Glomerular endothelial cell (primary cell): ENCODE measurements at places on chromosomes 11 and 22. TPM values are rescaled to one million over a fixed set of nuclear protein-coding genes. Genes with fewer than 3 reads are reported as not detected.

GAL gene
- total RNA-seq, result 2.8 and 4.5 TPM in 2 replicates

PRDX5 gene
- 305 and 480 TPM in 2 replicates for total RNA-seq

MS4A6A gene
- total RNA-seq, result 2.9 and 7.5 TPM in 2 replicates

XKR3 gene
- not detected in 2 replicates for total RNA-seq

TTC36 gene
- 2.5 and 2.6 TPM in 2 replicates for total RNA-seq

APOL2 gene
- 87.6 and 89.2 TPM in 2 replicates for total RNA-seq

APOL4 gene
- total RNA-seq, result 2.7 and 2.9 TPM in 2 replicates
